ENCODE measurements at places on chromosomes 13 and 19. TPM values are rescaled to one million over a fixed set of nuclear protein-coding genes. Genes with fewer than 3 reads are reported as not detected.

GRCh38 chr19:51121257-51121656, 3.4 kb upstream of the SIGLEC9 start:
- DNase-seq = no peak

- no peak for DNase-seq
These were observed 27.3 kb upstream of the SPATA13 start for GRCh38 chr13:24133021-24133795.

DHDH gene
- polyA plus RNA-seq = 6.0 TPM

GRCh38 chr19:16586991-16587832, 15.0 kb upstream of the SLC35E1 start:
- DNase-seq = no peak

SLC1A6 gene
- 0.52 TPM for polyA plus RNA-seq

- DNase-seq = no peak
These were observed 17.8 kb upstream of the ZNF730 start for GRCh38 chr19:23098988-23099387.

PLPP2 gene
- polyA plus RNA-seq = 4.2 TPM

DNA sequence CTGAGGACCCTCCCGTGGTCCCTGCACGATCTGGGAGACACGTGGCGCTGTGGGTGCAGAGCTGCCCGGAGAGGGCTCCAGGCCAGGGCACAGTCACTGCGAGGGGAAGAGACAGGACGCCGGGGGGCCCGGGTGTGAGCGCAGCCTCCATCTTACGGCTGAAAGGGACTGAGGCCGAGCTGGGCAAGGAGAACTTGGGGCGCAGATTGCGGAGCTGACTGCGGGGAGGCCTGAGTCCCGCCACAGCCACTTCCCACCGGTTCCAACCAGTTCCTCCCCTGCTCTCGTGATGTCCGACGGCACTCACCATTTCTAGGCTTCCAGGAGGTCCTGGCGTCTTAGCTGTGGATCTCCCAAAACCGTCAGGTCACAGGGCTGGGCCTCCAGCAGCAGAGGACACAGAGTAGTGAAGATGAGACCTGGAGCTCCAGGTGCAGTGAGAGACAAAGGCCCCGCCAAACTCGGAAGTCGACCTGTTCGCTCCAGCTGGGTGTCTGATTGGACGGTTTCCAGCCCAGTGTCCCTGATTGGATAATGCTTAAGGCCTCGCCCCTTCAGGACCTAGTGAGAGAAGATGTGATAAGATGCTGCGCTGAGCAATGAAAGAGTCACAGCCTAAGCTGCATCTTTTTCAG, 4.8 kb upstream of the ZNF253 start:
- DNase-seq = peak; percentile 66

DNA sequence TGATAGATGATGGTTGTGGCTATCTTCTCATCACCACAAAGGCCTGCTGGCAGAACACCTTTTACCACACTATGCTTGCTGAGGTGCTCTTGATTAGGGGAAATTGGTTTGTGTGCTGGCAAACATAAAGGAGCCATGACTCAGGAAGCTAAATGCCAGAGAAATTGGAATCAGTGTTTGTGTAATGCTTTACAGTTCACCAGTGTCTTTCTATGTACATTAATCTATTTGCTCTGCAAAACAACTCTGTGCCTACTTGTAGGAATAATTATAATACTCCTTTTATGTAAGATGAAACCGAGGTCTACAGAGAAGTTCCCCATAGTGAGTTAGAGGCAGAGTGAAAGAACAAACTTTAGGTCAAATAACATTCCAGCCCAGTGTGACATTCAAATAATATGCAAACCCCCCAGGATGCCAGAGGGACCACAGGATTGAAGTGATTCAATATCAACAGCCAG, 390.5 kb upstream of the HTR2A start:
- DNase-seq = no peak
